ENCODE measurements at places on chromosomes 1 and 21.

GRCh38 chr21:19987671-19988070 is 1010.5 kb upstream of the NCAM2 start:
- no peak for DNase-seq

GRCh38 chr1:62991152-62991551 is 207.2 kb downstream of the ATG4C start:
- no peak for DNase-seq

GRCh38 chr1:113003751-113004690 is 48.0 kb upstream of the SLC16A1 start:
- no peak for DNase-seq

- no peak for DNase-seq
Observed at GRCh38 chr1:46790446-46791101, 8.3 kb upstream of the CYP4B1 start.

DNA sequence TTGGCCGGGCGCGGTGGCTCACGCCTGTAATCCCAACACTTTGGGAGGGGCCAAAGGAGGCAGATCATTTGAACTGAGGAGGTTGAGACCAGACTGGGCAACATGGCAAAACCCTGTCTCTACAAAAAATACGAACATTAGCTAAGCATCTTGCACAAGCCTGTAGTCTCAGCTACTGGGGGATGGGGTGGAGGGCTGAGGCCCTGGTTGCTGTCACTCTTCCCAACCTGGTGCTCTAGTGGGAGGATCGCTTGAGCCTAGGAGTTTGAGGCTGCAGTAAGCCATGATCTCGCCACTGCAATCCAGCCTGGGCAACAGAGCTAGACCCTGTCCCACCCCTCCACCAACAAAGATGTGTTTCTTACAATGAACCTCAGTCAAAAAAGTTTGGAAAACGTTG is 2.8 kb downstream of the PHGDH start:
- DNase-seq: no peak

- no peak for DNase-seq
Observed at GRCh38 chr1:15469361-15469760, 6.5 kb upstream of the CELA2B start.

DNA sequence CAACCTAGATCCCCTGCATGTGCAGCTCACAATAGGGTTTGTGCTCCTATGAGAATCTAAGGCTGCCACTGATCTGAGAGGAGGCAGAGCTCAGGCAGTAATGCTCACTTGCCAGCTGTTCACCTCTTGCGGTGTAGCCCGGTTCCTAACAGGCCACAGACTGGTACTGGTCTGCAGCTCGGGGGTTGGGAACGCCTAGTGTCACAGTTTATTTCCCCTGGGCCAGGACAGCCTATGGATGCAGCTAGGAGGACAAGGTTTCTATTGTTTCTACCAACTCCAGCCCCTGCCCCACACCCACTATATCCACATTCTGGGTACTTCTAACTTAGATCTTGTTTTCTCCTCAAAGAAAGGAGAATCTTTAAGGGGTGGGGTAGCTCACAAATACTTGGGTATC is 58.7 kb upstream of the PRRC2C start:
- no peak for DNase-seq

GRCh38 chr1:180610556-180611015 is 21.2 kb upstream of the XPR1 start:
- no peak for DNase-seq

- DNase-seq: no peak
Observed at GRCh38 chr1:7363450-7363849, 407.6 kb upstream of the VAMP3 start.

DNA sequence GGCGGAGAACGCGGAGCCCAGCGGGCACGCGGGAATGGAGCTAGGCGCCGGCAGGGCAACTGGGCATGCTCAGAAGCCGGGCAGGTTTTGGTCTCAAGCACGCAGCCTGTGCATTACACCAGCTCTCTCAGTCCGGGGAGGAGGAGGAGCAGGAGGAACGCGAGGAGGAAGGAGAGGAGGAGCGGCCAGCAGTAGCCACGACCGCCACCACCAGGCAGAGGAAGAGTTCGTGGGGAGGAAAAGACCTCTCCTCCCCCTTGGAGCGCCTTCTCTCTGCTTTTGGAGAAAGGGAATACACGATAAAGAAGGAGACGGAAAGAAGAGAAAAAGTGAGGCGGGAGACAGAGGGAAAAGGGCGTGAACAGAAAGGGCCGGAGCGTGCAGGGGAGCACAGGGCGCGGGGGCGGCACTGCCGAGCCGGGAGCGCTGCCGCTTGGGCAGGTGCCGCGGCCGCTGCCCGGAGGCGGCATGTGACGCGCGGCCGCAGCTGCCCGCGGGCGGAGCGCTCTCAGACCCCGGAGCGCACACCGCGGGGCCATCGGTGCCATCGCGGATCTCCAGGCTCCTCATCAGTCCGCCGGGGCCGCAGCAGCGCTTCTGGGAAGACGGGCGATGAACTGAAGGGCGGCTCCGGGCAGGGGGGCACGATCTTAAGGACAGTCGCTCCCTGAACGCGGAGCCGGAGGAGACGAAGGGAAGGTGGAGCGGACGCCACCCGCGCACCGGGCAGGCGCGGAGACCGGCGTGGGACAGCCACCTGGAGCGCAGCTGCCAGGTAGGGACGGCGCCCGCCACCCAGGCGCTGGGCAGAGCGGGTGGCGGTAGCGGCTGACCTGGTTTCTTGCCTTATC is at the start of gene CHRM3:
TSS of gene CHRM3 (plus strand) at position 116 of the 851 bp plus-strand sequence. CDS start 520,884 bp downstream, outside the sequence.
- no peak for DNase-seq

- DNase-seq: no peak
Observed at GRCh38 chr1:171984850-171985485, 143.7 kb downstream of the DNM3 start.

DNA sequence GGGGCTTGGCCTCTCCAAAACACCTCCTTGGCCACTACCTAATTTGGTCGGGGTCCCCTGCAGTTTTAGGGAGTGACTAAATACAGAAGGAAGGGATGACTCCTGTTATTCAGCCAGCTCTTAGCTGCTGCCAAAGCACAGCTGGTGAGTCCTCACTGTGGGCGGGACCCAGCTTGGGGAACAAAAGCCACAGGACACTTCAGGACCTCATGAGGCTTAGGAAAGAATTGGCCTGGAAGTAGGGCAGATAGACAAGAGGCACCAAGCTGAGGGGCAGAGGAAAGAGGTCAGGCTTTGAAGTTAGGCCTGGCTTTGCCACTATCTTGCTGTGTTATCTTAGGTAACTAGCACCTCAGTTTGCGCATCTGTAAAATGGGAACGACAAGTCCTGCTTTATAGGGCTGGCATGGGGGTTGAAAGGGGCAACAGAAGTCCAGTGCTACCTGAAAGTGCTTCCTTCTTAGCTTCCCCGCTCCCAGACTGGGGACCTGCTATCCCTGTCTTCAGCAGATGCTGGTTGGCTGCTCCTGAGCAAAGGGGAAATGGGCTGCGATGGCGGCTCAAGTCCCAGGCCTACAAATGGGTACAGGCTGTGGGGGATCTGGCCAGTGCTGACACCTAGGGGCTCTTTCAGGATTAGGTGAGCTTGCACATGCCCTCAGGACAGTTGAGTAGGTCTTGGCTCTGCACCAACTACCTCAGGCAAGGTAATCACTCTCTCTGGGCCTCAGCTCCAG is 15.7 kb downstream of the IFI6 start:
- no peak for DNase-seq

DNA sequence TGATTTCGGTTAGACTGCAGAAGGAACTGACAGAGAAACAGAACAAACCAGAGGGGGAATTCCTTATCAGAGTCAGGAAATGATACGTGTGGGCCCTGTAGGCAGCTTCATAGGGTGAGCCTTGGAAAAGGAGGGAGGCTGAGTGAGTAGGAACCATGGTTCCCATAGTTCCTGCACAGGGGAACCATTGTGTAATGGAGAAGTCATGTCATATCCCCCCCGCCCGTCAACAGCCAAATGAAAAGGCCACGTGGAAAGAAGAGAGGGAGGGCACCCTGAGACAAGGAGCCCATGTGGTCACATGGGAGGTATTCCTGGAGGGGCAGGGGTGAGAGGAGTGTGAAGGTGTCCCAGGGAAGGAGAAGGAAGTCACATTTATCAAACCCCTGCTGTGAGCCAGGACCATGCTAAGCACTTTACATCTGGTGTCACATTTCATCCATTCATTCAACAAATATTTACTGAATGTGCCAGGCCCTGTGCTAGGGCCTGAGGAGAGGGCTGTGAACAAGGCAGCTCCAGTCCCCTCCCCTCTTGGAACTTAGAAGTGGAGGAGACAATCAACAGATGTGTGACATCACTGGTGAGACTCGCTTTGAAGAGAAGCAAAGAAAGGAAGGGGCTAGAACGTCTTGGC is 15.7 kb upstream of the FGR start:
- DNase-seq: no peak

- no peak for DNase-seq
Observed at GRCh38 chr1:7831458-7831857, 21.4 kb downstream of the UTS2 start.

DNA sequence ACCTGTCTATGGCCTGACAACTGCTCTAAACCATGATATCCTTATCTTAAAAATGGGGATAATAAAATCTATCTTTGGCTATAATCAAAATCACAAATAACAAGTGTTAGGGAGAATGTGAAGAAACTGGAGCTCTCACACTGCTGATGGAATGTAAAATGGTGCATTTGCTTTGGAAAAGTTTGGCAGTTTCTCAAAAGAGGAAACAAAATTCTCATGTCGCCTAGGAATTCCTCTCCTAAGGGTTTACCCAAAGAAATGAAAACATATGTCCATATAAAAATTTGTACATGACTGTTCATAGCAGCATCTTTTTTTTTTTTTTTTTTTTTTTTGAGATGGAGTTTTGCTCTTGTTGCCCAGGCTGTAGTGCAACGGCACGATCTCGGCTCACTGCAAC is 64.3 kb downstream of the ZNF281 start:
- no peak for DNase-seq

DNA sequence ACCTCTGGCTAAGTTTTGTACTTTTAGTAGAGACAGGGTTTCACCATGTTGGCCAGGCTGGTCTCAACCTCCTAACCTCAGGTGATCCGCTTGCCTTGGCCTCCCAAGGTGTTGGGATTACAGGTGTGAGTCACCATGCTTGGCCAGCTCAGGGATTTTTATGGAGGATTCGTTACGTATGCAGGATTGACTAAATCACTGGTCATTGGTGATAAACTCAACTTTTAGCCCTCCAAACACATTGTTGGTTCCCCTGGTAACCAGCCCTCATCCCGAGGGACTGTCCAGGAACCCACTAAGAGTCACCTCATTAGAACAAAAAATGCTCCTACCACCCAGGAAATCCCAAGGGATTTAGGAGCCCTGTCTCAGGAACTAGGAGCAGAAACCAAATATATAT is 40.4 kb downstream of the ST3GAL3 start:
- no peak for DNase-seq

- no peak for DNase-seq
Observed at GRCh38 chr1:228804640-228805413, 69.5 kb downstream of the RHOU start.

GRCh38 chr1:179952186-179952585 is 2.4 kb upstream of the CEP350 start:
- no peak for DNase-seq

GRCh38 chr1:84944767-84945486 is 51.9 kb upstream of the LPAR3 start:
- peak; percentile 56 for DNase-seq

GRCh38 chr1:232844791-232845190 is 39.6 kb downstream of the MAP10 start:
- no peak for DNase-seq
